ENCODE measurements at places on chromosomes 5 and 9.

DNA sequence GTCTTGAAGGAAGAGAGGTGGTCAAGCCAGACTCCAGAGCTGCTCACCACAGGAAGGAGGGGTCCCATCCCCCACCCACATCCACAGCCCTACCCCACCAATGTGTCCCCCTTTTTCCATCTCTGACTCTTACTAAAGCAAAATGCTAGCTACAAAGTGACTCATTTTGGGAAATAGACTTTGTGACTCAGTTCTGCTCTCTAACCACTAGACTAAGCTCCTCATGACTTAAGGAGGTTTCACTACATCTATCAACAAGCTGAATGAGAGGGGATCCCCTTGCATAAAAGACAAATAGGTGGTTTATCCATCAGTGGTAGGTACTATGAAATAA lies 35.1 kb upstream of the ADRB2 start:
- DNase-seq: no peak

GRCh38 chr5:140225396-140225795 lies 50.4 kb downstream of the CYSTM1 start:
- DNase-seq: no peak

- DNase-seq: no peak
Measured at GRCh38 chr5:148147415-148147814, 20.9 kb upstream of the SPINK14 start.

- DNase-seq: no peak
Measured at GRCh38 chr9:113416149-113416721, 5.7 kb downstream of the C9orf43 start.

- DNase-seq: no peak
Measured at GRCh38 chr9:8256880-8257279, 457.3 kb upstream of the DMAC1 start.

DNA sequence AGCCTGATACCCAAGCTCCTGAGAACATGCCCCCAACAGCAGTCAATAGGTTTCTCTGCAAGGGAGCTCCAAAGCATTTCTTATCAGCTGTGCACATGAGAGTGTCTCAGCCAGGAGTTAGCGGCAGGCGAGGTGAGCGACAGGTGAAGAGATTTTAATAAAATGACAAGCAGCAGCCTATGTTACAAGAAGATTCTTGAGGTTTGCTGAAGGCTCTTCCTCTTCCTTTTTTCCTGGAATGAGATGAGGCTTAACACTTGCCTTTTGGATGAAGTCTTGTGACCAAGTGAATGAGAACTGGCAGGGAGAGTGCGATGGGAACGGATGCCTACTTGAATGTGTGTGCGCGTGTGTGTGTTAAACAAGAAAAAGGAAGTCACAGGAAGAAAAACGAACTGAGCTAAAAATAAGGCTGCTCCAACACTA lies 76.1 kb downstream of the SHB start:
- no peak for DNase-seq
